ENCODE measurements at places on chromosomes 2 and 18.

DNA sequence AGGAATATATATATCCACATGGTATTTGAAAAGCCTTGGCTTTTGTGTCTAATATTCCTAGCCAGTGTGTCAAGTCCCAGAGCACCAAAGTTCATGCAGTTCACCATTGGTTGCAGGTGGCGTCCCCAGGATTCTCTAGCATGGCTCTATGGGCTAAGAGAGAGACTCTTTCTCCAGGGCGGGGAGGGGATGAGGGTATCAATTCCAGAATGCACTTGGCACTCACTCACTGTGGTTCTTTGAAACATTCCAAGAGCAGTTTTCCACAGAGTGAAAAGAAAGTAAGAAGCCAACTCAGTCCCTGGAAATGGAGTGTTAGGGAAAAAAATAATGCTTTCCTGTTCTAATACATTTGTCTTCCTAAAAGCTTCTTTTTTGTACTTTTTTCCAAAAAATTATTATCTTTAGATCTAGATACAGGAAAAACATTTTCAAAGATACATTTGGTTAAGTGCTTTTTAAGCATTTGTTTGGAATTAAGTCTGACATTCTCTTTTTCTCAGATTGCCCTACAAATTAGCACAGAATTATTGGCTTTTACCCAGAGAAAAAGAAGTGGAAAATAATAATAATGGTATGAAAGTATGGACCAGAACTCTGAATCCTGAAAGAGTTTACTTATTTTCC lies 239.9 kb downstream of the PAX3 start:
- DNase-seq: no peak

- no peak for DNase-seq
Observed at GRCh38 chr2:26588576-26588975, 52.6 kb downstream of the CIB4 start.

GRCh38 chr18:49141491-49141890 lies 190.7 kb upstream of the SMAD7 start:
- DNase-seq: no peak

- DNase-seq: no peak
Observed at GRCh38 chr2:10750610-10751009, 29.2 kb downstream of the ATP6V1C2 start.

- DNase-seq: no peak
Observed at GRCh38 chr2:185802926-185803325, 64.3 kb downstream of the FSIP2 start.

DNA sequence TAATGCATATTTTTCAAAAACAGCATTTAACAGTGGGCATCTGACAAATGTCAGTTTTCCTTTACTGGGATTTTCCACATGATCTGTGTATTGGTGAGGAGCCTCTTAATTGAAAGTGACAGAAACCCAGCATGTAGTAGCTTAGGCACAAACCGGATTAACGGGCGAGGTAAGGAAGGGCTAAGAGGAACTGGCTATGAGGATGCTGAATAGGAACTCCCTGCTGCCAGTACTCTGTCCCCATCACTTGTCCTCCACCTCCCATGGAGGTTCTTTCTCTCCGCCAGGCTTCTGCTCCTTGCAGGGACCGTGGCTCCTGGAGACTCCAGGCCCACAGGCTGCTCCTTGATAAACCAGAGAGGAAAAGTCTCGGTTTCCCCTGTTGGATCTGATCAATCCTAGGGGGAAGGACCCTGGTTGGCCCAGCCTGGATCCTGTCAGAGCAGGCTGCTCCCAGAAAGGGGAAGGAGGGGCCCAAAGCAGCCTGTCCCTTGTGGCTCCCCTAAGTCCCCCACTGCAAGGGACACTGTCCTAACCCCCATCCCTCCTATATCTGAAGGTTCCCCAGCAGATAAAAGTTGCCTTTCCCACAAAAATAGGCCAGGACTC lies 10.3 kb downstream of the TEX44 start:
- no peak for DNase-seq

GRCh38 chr18:74522635-74523548 lies 11.4 kb upstream of the CNDP1 start:
- DNase-seq: peak; percentile 38

DNA sequence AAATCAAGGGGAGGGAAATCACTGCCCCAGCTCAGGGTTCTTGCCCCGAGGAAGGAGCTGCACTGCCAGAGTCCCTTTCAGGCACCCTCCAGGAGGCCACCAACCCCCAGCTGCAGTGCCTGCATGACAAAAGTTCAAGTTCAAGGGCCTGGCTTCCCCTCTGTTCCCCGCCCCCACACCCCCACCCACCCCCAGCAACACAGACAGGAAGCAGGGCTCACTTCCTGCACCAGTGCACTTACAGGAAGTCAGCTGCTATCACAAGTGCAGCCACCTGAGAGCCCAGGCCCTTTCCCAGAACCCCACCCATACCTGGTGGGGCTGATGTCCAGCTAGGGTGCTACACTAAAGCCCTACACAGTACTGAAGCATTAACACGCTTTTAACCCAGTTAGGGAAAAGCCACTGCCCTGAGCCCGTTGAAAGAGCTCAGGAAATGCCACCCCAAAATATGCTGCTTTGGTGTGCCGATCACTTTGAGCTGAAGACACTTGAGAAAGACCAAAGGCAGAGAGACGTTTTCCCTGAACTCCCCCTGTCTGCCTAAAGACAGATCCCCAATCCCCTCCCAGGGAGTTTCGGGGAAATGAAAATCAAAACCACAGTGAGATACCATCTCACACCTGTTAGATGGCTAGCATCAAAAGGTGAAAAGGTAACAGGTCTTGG lies 109.9 kb upstream of the CAB39 start:
- no peak for DNase-seq

DNA sequence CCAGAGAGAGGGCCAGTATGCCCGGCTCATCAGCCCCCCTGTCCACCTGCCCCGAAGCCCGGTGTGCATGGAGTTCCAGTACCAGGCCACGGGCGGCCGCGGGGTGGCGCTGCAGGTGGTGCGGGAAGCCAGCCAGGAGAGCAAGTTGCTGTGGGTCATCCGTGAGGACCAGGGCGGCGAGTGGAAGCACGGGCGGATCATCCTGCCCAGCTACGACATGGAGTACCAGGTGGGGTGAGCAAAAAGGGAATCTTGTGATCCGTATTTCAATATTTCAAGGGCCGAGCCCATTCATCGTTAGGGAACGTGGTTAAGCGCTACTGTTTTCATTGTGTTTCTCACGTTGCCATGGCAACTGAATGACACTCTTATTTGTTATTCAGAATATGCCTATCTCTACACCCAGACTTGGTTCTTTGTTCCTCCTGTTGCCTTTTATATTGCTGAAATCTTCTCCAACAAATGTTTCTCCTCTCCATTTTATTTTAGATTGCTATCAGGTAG lies 81.5 kb downstream of the NRP2 start:
- DNase-seq: no peak

DNA sequence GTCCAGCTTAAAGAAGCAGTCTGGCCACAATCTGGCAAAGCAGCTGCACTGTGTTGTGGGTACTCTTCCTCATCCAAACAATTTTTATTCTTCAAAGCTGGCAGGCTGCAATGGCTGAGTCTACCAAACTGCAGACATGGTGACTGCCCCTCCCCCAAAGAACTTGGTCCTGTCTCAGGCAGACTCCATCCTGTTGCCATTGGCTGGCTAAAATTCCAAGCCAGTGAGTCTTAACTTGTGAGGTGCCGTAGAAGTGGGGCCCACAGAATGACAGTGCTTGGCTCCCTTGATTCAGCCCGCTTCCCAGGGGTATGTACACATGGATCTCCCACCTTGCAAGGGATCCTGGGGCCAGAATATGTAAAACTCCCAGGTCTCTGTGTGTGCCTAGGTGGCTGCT lies 14.5 kb upstream of the NXPH2 start:
- no peak for DNase-seq

GRCh38 chr18:71485611-71486010 lies 1058.5 kb downstream of the CBLN2 start:
- no peak for DNase-seq

GRCh38 chr2:98676742-98677141 lies 54.2 kb downstream of the MGAT4A start:
- DNase-seq: no peak

DNA sequence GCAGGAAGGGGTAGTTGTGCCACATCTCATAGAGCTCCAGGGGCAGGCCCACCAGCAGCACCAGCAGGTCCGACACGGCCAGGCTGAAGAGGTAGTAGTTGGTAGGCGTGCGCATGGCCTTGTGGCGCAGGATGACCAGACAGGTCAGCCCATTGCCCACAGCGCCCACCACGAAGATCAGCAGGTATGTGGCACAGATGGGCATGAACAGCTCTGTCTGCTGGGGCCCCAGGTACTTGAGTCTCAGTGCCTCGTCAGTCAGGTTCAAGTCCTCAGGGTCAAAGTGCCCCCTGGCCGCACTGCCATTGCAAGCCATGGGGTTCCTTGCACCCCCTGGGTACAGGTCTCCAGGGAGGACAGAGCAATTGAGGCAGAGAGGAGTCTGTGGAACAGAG lies 1.6 kb downstream of the NMUR1 start:
- DNase-seq: no peak

DNA sequence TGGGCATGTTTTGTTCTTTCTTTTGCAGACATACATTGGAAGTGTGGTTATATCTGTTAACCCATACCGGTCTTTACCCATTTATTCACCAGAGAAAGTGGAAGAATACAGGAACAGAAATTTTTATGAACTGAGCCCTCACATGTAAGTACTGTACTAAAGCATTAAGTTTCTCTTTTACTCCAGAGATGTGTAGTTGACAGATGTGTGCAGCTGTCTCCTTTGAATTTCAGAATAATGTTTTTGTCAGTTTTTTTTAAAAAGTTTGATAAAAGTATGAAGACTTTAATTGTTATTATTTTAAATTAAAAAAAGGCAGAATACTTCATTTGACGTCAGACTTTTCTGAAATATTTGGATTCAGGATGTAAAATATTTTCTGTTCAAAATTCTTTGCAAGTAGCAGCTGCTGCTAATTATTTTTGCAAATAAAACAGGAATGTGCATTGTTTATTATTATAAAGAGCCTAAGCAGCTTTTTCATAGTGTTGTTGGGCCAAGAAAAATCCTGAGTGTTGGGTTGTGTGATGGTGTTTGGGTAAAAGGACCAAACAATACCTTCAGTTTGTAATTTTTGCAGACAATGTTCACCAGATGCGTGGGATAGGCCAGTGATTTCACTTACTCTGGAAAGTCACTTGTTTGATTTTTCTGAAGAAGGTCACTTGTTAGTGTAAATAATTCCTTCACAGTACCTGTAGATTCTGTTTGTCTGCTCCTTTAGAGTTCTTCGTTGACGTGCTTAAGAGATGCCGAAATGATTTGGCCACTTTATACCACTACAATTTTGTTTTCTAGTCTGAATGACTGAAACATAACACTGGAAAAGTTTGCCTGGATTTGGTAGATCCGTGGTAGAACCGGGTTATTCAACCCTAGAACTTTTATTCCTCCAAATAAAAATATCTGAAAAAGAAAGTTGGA lies 51.1 kb downstream of the MYO1B start:
- DNase-seq: no peak

DNA sequence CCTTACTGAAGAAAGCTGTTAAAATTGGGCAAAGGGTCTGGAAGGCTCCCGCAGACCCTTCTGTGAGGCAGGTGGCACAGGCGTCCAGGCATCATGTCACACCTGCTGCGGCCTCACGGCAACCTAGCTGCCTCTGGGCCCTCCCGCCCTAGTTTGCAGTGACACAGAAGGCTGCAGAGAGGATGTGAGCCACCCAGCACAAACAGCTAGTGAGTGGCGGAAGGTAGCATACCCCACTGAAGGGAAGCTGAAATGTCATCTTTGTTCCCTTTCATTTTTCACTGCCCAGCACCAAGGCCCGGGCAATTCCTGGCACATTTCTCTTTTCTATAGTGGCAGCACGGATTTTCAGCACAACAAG lies 53.8 kb downstream of the TRAPPC12 start:
- peak; percentile 31 for DNase-seq

GRCh38 chr2:12046641-12047040 lies 300.2 kb downstream of the LPIN1 start:
- no peak for DNase-seq

DNA sequence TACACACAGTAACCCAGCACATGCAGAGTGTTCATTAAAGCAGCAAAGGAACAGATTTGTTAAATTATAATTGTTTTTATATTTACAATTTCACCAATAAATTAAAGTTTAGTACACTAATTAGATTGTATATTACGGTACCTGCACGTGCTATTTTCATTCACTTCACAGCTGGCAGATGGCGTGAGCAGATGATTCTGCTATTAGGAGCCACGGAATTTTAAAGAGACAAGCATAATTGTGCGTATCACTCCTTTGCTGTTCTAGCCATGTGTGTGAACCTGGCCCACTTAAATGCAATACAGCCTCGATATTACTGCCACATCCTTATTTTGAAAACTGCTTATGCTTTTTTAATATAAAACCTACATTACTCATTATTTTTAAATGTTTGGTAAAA lies 332.8 kb upstream of the SOX11 start:
- DNase-seq: no peak

GRCh38 chr18:10042492-10042891 lies 128.7 kb downstream of the VAPA start:
- no peak for DNase-seq

- no peak for DNase-seq
Observed at GRCh38 chr2:133417415-133417814, 150.8 kb downstream of the NCKAP5 start.

GRCh38 chr2:171523088-171524017 lies 1.1 kb downstream of the CYBRD1 start:
- DNase-seq: no peak

DNA sequence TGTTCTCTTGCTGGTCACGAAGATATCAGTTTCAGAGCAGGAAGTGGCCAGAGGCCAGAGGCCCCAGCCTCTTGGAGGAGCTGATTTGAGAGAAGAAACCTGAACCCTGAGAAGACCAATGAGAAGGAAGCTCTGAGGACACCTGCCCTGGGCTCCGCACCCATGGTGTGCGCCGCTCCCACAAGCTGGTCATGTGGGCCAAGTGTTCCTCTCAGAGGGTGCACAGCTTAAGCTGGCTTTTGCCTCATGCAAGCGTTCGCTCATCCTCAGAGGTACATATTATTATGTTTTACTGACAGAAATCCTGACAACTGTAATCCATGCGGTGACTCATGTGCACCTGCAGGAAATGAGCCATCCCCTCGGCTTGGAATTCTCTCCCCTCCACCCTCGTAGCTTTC lies 316.1 kb upstream of the MYT1L start:
- peak; percentile 34 for DNase-seq
